ENCODE measurements at places on chromosomes 13 and 19.

DNA sequence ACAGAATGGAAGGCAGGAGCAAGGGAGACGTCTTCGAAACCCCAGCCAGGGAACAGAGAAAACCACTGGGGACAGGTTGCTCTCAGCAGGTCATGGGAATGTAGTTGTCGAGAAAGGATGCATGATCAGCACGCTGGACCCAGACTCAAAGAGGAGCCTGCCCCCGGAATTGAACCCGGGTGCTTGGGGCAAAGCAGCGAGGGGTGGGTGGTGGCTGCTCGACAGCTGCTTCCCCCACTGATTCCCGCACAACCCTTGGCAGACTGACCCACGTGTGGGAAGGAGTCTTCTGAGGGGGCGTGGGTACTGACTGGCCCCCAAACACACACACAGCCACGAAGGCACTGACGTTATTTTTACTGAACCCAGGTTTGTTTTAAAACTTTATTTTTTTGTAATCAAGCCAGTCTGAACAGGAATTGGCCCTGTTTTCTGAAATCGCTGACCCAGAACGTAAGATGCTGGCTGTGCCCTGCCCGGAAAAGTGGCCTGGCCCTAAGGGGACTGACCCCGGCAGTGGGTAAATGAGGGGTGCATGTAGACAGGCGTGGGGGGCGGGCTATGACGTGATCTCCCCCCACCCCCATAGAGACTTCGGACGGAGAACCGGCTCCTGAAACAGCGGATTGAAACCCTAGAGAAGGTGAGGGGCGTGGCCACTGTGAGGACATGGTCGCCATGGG, 18.6 kb downstream of the PRR36 start:
- no peak for DNase-seq

DNA sequence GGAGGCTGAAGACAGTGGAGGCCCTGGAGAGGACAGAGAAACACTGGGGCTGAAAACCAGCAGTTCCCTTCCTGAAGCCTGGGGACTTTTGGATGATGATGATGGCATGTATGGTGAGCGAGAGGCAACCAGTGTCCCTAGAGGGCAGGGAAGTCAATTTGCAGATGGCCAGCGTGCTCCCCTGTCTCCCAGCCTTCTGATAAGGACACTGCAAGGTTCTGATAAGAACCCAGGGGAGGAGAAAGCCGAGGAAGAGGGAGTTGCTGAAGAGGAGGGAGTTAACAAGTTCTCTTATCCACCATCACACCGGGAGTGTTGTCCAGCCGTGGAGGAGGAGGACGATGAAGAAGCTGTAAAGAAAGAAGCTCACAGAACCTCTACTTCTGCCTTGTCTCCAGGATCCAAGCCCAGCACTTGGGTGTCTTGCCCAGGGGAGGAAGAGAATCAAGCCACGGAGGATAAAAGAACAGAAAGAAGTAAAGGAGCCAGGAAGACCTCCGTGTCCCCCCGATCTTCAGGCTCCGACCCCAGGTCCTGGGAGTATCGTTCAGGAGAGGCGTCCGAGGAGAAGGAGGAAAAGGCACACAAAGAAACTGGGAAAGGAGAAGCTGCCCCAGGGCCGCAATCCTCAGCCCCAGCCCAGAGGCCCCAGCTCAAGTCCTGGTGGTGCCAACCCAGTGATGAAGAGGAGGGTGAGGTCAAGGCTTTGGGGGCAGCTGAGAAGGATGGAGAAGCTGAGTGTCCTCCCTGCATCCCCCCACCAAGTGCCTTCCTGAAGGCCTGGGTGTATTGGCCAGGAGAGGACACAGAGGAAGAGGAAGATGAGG, 1.5 kb downstream of the PPP1R15A start:
- DNase-seq, result no peak

- DNase-seq, result no peak
Measured at GRCh38 chr19:29492769-29493168, 33.0 kb upstream of the VSTM2B start.

GRCh38 chr19:48698046-48698445, 2.3 kb downstream of the FUT2 start:
- DNase-seq, result no peak

GRCh38 chr19:55490478-55491432, 2.5 kb downstream of the SSC5D start:
- no peak for DNase-seq

DNA sequence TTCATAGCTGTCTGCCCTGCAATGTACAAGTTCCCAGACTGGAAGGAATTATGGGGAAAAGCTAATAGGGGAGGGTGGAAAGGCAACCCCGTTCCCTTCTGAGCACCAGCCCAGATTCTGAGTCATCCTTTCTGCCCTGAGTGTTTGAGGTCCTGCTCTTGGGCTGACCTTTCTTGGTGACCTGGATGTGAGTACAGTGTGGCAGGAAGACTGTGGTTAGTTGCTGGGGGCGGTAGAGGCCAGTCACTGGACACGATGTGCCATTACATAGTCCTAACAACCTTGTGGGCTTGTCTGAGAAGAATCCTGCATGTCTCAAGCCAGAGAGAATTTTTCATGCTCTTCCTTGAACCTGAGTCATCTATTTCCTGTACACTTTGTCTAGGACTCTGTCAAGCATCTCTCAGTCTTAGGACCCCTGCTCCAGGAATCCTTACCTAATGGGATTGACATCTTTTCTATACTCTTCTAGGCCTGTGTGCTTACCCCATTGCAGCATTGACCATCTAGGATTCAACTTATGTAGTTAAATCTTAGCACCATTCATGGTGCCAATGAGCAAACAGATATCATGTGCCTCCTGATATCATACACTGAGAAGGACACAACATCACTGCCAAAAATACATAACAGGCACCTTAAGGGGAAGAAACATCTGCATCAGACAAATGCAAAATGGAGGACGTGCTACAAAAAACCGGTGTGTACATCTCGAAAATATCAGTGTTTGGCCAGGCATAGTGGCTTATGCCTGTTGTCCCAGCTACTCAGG, 8.1 kb upstream of the ANGPTL4 start:
- DNase-seq, result no peak

- no peak for DNase-seq
Measured at GRCh38 chr19:11166281-11167142, 10.9 kb upstream of the SPC24 start.

All from NAMALWA (cell line).